AG04449 (cell line): ENCODE measurements at places on chromosomes 1 and 21.

- no peak for DNase-seq
Observed at GRCh38 chr21:37430184-37430821, 63.7 kb downstream of the DYRK1A start.

GRCh38 chr1:226584164-226584563 is 35.6 kb downstream of the STUM start:
- DNase-seq, result no peak

DNA sequence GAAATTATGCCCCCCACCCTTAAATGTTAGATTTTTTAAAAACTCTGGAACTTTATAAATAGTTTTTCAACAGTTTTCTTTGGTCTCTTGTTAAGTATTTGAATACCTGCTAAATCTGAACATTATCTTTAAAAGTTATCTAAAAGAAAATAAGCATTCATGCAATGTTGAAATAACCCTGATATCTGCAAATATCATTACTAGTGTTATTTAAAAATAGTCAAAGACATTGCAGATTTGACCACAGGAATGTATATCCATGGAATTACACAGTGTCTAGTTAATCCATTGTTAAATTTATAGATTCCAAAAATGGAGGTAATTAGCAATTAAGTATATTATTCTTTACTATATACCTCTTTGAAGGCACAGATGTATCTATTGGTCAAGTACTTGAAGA is 42.0 kb downstream of the PRRX1 start:
- no peak for DNase-seq

DNA sequence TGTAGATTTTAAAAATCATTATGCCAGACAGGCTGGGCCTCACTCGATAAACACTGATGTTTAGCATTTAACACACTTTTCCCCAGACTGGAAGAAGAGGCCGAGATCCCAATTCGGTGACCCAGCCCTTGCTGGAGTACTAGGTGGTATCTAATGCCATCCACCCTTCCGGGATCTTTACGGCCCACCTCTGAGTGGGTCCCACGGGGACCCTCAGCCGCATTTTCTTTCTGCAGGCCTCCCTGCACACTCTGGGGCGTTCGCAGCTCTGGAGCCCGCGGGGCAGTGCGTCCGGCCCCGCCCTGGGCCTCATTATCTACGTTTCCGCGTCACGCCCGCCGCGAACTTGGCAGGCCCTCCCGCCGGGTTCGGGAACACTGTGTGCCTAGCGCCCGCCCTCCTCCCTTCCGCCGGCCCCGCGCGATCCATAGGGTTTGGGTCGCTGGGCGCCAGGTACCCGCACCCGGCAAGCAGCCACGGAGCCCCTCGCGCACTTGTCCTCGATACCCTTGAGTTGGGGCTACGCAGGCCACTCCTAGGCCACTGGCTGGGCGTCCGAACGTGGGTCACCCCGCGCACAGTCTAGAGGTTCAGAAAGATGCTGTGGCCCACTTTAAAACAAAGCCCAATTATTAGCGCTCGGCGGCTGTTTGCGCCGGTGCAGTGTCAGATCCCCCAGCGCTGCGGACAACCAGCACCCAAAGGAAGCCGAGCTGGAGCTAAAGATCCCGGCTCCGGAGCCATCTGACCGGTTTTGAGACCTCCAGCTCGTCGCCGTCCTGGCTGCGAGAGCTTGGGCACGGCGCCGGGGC is 950 bp upstream of the EVA1C start:
- DNase-seq, result no peak

GRCh38 chr1:162976628-162977027 is 92.5 kb upstream of the RGS4 start:
- DNase-seq, result no peak

- DNase-seq, result no peak
Observed at GRCh38 chr1:197744979-197745378, 30.3 kb downstream of the DENND1B start.

DNA sequence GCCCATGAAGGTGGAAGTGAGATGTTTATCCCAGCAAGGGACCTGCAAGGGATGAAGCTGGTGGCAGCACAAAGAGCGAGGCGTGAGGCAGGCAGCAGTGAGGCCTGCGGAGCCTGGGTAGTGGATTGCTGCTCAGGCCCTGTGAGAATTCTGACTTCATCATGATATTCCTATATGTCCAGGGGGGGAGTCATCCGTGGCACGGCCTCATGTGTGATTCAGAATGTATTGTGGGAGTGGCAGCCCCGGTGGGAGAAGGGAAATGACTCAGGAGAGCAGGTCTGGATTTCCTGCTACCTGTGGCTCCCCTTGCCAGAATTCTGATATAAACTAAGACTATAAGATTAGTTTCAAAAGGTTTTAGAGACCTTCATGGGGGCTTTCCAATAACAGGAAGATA is 240.9 kb downstream of the CAMTA1 start:
- no peak for DNase-seq

DNA sequence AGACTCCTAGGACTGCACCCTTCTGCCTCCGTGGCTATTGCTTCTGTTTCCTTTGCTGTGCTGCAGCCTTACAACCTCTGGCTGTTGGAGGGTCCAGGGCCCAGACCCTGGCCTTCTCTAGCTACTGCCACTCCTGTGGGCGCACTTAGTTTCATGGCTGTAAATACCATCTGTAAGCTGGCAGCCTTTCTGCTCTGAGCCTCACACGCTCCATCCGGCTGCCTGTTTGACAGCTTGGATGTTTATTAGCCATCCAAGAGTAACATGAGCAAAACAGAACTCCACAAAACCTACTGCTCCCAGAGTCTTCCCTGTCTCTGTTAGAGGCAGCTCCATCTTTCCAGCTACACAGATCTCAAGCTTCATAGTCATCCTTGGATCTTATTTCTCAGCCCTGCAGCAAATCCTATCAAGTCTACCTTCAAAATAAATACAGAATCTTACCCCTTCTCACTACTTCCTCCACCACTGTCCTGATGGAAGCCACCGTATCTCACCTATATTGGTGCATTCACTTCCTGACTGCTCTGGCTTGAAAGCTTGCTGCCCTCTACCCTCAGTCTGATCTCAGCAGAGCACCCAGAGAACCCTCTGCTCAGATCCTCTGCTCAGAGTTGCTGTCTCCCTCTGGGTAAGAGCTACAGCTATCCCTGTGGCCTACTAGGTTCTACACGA is 19.1 kb downstream of the SLC25A33 start:
- DNase-seq, result no peak

GRCh38 chr1:90201467-90202358 is 206.8 kb downstream of the ZNF326 start:
- no peak for DNase-seq

DNA sequence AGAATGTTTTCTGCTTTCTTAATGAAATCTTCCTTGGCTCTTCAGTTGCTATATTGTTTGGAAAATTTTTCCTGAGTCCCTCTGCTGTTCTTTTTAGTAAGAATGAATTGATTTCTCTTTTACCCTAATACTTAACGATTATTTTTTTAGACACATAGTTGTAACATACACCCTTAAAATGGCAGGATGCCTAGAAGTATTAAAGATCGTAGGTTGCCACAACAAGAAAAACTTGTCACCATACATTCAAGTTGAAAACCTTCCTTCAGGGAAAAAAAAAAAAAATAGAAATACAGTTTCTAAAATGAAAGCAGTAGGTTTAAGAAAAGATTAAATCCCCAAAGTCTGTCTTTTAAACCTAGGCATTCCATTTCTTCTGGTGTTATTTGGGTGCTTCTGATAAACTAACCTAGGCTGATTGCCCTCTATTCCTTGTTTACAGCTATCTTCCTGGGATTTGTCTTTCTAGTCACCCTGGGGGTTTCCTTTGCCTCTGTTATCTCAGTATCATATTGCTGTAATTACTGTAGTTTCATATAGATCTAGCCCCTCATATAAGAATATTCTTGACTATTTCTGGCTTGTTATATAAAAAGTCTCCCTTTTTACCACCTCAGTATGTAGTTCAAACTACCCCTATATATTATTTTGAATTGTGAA is 16.8 kb downstream of the SUCO start:
- DNase-seq, result no peak

GRCh38 chr1:40838980-40839942 is 22.9 kb downstream of the CITED4 start:
- no peak for DNase-seq

DNA sequence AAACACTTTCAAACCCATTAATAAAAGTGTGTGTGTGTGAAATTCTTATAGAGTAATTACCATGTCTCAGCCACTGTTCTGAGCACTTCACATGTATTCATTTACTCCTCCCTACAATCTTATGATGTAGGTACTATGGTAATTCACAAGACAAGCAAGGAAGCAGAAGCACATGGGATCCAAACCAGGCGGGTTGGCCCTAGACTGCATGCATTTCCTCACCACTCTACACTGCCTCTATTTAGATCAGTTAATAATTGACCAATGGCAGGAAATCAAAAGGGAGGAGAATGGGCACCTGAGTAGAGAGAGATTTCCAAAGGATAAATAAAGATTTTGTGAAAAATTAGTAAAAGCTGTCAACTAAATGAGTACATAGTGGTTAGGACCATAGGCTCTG is 15.7 kb downstream of the MAP3K21 start:
- DNase-seq, result no peak
